ENCODE measurements at places on chromosomes 16 and 17.

GRCh38 chr16:19316846-19317245 is 31.3 kb downstream of the CLEC19A start:
- DNase-seq: no peak

DNA sequence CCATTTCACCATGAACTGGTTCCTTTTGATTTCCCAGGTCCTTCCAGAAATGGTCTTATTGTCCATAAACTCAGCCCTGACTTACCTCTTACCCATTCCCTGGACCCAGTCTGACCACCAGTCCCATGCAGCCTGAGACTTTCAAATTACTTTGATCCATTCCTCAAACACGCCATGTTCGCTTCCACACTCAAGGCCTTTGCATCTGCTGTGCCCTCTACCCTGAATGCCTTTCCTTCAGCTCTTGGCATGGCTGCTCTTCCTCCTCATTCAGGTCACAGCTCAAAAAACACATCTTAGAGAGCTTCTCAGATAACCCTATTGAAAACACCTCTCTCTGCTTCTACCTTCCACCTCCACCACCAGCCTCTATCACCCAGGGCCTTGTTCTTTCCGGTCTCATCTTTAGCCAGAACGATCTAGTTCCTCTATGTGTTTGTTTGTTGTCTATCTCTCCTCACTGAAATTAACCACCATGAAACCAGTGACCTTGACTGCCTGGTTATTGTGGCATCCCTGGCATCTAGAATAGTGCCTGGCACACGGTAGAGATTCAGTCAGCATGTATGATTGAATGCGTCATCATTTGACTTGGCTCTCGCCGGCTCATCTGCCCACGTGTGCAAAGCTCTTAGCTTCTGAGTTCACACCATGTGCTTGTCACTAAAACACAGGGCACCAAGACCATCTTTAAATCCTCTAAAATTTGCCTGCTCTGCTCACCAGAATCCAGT is 12.8 kb downstream of the CRYM start:
- no peak for DNase-seq

DNA sequence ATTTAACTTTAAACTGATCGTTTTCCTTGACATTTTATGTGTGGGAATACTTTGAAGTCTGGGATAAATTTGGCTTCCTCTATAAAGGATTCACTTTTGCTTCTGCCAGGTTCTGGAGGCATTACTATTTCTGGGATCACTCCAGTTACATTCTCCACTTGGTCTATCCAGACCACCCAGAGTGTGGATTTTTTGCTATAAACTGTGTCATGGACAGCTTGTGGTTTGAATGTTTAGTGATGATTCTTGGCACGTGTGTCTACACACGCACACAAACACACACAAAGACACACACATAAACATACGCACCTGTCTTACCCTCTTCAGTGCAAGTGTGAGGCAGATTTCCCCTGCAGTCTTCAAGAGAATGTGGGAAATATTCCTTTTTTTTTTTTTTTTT is 27.4 kb upstream of the MSI2 start:
- no peak for DNase-seq

DNA sequence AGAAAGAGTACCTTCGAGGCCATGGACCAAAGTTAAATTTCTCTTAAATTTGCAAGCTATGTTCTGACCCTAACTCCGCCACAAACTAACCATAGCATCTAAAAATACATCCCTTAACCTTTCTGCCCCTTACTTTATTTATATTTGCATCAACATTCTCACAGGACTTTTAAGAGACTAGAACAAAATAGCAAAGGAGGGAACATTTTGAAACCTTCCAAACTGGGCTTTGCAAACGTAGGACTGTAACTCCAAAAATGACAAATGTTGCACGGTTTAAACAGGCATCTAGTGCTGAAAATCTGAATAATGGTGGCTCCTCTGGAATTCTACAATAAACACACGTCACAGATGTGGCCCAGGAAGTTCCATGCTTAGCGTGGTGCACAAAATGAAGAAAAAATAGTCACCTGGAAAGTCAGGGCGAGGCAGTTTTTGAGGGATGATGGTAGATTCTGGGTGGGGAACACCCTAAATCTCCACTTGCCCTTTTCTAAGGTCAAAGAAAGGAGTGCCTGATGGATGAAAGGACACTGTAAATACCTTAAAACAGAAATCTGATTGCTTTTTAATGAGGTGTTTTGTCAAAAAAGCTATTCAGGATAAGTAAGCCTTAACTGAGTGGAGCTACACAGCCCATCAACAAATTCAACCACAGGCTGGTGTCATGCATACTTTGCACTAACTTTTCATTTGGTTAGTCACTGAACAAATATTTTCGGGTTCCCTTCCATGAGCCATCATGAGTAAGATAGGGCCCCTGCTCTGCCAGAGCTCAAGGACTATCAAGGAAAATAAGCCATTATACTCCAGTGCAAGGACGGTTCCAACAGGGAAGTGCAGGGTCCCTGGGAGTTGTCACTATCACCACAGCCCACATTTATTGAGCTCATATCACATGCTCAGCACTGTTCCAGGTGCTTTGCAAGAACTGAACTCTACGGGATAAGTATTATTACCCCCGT is 21.2 kb downstream of the ARHGAP17 start:
- no peak for DNase-seq

GRCh38 chr17:46194393-46195216 is 1.4 kb upstream of the KANSL1 start:
- no peak for DNase-seq

DNA sequence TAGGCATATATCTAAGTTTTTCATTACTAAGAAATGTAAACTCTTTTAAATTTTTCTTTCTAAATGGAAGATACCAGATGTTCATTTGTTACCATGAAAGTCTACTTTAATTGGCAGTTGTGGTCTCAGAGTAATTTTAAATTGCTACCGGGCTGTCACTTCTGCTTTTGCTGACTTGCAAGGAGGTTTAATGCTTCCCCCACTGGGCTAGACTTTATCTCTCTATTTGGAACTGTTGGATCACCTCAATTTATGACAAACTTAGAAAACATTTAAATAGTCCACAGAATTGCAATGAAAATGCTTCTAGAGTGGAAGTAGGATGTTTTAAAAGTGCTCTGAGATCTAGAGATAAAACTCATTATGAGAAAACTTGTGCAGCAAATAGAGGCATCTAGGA is 479.8 kb upstream of the GOT2 start:
- no peak for DNase-seq

- DNase-seq: no peak
Observed at GRCh38 chr16:22878955-22879354, 65.0 kb downstream of the HS3ST2 start.

DNA sequence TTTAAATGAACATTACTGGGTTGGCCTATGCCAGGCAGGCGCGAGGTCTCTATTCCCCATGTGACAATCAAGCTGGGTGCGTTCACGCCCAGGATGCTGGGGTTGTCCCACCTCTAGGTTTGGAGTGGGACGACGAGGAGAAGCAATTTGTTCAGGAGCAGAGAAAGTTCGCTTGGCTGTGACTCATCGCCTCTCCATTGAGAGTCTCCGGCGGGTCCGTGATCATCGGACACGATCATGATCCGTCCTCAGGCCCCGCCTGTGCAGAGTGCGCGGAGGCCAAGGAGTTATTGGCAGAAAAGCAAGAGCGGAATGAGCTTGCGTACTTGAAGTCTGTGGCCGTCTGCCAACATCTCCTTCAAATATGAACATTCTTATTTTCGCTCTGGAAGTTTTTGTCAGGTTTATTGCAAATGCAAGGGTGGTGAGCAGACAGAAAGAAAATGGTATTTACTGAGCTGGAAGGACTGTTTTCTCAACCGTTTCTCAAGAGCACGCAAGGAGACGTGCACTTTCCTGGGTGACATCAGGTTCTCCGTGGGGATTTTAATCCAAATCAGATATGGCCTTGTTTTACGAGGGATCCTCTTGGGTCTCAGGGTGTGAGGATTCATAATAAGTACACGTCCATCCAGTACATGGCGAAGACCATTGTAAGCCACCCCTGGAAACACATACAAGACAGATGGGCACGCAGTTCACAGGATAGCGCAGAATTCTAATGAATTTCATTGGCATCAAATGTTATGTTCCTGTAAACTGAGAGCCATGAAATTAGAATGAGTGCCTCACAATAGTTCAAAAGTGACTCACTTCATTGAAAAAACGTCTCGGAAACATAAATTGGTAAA is 70.1 kb upstream of the CREBBP start:
- DNase-seq: no peak

DNA sequence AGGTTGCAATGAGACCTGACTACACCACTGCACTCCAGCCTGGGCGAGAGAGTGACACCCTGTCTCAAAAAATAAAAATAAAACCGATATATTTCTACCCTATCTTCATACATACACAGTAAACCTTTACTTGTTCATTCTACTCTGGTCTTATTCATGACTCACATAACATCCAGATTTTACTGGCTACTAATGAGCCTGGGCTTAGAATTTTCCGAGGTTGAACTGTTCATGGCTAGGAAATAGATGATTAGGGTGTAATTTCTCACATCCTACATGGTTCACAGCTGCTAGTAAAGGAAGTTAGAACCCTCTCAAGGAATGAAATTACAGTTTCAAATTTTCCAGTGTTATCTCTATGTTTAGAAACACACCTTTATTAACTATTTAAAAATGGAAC is 14.7 kb downstream of the GSPT1 start:
- no peak for DNase-seq

DNA sequence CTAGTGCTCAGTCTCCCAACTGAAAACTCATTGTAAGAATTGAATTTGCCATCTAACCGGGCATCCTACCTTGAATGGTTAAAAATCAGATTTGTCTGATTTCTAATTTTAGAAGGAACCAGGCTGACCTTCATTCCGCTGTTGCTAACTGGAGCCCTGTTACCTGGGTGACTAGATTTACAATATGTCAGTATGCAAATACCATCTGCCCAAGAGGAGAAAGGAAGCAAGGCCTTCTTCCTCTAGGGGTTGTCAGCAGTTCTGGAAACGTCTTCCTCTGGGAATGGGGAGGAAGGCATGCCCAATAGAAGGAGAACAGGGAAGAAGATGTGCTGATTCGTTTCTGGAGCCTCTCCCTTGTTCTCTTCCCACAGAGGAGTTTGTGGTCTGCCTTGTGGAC is 137.9 kb downstream of the PITPNC1 start:
- no peak for DNase-seq

GRCh38 chr17:68662037-68662432 is 60.9 kb upstream of the FAM20A start:
- no peak for DNase-seq

GRCh38 chr17:33776304-33776703 is 478.8 kb upstream of the CCL2 start:
- no peak for DNase-seq

DNA sequence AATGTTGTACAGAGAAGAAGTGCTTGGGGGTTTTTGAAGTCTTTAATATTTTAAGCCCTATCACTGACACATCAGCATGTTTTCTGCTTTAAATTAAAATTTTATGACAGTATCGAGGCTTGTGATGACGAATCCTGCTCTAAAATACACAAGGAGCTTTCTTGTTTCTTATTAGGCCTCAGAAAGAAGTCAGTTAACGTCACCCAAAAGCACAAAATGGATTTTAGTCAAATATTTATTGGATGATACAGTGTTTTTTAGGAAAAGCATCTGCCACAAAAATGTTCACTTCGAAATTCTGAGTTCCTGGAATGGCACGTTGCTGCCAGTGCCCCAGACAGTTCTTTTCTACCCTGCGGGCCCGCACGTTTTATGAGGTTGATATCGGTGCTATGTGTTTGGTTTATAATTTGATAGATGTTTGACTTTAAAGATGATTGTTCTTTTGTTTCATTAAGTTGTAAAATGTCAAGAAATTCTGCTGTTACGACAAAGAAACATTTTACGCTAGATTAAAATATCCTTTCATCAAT is 57.8 kb downstream of the HLF start:
- no peak for DNase-seq

DNA sequence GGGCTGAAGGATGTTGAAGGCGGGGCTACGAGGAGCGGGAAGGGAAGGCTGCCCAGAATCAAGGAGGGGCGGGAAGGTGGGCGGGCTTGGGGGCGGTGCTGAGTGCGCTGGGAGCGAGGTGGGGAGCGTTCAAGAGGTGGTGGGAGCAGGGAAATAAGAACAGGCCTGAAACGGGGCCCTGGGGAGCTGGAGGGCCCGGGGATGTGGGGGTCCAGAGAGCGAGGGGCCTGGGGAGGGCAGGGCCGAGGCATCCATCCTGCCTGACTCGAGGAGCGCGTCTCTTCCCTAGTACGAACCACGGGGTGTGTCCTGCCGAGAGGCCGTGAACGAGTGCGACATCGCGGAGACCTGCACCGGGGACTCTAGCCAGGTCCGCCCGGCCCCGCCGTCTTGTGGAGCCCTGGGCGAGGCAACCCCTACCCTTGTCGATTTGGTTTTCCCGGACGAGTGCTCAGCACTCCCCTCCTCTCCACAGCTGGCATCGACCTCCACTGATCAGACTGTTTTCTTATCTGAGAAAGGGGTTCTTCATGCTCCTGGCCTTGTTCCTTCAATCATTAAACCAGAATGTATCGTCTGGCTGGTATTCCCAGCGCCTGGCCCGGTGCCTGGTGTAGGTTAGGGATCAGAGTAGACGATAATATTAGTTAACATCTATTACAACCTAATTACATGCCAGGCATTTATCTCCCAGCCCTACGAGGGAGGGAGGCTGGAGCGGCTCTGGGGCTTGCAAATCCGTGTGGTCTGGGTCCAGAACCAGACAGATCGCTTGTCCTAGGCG is 17.2 kb downstream of the ADAM11 start:
- DNase-seq: no peak

GRCh38 chr16:15482068-15482747 is 47.8 kb downstream of the BMERB1 start:
- peak; percentile 88 for DNase-seq

DNA sequence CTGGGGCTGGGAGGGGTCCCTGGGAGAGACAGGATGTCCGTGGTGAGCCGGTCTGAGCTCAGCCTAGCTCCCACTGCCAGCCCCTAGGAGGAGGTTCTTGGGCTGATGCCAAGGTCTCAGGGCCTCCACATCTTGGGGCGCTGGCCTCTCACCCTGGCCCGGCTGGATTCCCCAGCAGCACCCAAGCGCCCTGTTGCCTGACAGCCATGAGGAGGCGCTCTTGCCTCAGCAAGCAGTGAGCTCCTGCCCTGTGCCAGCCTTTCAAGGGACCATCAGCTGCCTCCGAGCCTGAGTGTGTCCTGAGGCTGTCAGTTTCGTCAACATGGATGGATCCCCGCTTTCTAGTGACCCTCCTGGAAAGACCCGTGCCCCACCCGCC is 234.9 kb upstream of the CIBAR2 start:
- peak; percentile 44 for DNase-seq

DNA sequence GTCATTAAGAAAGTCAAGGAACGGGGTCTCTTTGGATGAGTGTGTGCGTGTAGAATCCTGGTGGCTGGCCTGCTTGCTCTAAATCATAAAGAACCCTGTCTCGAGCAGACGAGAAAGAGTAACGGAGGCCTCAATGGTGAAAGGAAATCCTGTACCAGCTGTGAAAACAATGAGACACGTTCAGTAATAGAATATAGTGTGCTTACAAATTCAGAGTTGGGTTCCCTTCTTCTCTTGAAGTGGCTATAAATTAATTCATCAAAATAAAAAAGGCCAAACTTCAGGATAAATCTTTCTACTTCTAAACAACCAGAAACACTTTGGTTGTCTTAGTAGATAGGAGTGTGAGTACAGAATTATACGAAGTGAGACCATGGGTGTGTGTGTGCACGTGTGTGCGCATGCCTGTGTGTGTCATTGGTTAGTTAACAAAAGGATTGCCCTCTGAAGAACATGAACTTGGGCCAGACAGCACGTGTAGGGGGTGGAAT is 48.5 kb downstream of the WWOX start:
- DNase-seq: no peak
